ENCODE measurements at places on chromosomes 2 and 18.

DNA sequence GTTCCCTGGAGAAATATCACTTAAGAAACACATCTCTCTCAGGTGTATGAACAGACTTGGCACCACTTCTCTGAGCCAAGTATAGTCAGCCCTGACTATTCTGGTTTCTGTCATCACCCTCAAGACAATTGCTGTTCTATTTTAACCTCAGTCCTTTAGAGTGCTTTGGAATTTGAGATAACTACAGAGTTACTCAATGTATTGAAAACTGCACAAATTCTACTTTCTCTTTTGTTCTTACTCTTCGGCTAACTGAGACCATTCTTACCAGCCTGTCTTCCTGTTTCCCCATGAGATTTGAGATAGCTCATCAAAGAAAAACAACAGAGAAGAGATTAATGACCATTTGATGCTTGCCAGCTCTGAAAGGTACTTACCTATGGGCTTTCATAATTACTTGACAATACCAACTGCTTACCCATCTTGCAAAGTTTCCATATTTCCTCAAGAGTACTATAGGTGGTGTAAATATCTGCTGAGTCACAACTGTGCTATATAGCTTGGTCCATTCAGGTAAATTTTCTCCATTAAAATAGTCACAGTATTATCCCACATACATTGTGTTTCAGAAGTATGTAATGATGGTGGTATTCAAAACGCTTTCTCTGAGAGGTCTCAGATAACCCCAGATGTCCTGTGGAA lies 467.5 kb upstream of the CHST9 start:
- DNase-seq = no peak

DNA sequence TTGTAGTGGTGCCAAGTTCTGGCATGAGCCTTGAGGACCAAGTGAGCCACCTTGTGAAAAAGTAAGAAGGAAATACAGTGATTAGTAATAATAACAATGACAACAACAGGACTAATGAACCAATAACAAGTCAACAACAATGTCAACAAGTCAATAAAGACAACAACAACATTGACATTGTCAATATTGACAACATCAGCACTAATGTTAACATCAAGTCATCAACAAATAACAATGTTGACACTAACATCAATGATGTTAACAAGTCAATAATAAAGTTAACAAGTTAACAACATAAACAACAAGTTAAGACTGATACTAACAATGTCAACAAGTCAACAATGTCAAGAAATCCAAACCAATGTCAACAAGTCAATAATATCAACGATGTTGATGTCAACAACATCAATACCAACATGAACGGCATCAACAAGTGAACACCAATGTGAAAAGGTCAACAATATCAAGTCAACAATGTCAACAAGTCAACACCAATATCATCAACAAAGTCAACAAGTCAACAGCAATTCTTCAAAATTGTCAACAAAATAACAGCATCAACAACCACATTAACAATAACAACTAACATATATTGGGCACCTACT lies 24.0 kb downstream of the LCT start:
- no peak for DNase-seq

DNA sequence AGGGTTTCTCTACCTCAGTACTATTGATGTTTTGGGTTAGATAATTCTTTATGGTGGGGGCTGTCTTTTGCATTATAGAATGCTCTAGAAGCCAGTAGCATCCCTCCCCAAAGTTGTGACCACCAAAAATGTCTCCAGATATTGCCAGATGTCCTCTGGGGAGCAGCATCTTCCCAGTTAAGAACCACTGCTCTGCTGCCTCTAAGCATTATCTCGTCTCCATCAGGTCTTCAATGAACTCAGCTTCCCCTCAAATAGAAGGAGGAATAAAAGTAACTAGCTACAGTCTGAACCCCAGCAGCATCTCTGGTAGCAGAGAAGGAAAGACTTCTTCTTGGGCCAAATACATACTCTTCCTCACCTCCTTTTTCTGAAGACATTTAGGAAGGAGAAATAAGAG lies 244.1 kb downstream of the AGPS start:
- no peak for DNase-seq

DNA sequence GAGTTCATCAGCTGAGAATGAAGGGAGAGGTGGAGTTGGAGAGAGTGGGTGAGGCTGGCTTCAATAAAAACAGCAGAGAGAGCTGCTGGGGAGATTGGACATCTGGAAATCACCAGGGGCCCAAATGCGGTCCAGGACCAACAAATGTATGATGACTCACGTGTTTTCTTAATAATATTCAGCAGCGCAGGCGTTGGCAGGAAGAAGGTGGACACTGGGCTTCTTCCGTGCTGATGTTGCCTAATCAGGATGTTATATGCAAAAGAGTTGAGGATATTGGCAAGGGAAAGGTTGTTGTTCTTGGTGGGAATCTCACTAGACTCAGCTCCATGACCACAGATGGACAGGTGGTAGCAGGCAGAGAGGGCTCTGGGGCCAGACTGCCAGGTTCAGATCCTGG lies 12.8 kb upstream of the PLA2R1 start:
- DNase-seq = no peak

- DNase-seq = no peak
Measured at GRCh38 chr18:70074116-70074515, 126.4 kb upstream of the CD226 start.

DNA sequence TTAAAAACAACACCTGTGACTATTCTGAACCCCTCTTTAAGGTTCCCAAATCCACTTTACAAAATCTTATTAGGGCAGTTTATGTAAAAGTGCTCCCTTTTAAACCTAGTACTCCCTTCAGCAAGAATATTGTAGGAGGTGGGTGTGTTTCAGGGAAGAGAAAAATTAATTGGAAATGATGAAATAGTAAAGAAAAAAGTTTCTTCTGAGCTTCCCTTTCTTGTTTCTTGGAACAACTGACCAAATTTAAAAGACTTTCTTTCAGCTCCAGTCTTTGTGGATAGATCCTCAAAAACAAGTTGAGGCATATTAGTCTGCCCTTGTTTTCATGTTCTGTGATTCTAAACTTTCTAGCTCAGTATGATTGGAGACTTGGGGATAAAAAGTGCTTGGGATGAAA lies 3.0 kb downstream of the VWA3B start:
- DNase-seq = no peak
